ENCODE measurements at places on chromosomes 4 and X. TPM values are rescaled to one million over a fixed set of nuclear protein-coding genes. Genes with fewer than 3 reads are reported as not detected.

Gene CT45A1
- total RNA-seq = not detected

DNA sequence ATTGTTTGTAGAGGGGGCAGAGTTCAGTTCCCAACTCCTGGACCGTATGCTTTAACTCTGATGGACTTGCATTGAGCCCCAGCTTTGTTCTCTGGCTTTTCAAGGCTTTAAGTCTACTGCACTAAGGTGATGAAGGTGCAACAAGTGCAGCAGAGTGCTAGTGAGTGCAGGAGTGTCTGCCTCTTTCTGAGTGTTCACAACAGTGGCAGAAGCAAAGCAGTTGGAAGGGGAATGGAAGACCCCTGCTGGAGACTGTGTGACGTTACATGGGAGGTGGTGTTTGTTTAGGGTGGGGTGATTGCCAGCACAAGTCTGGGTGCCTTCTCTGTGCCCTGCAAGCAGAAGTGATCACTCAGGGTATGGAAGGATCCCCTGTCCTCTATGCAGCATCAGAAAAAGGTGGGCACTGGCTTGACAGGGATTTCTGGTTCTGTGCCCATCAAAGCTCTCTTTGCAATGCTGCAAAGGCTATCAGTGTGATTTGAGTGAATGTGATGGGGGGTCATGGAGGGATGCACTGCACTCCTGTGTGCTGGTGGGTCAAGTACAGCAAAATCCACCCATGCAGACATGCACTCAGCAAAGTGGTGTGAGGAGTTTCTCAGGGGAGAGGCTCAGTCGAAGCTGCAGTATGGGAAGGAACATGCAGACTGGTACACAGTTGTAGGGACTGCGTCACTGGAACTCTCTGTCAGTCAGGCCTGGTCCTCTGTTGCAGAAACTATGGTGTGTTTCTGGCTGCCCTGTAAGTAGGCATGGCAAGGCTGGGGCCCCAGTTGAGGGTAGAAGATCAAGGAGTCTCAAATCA is 70.9 kb upstream of the UGT2B7 start:
- no peak for DNase-seq

- DNase-seq = peak; percentile 66
Observed at GRCh38 chr4:168076989-168077725, 15.2 kb upstream of the ANXA10 start.

Gene DGAT2L6
- total RNA-seq = not detected

DNA sequence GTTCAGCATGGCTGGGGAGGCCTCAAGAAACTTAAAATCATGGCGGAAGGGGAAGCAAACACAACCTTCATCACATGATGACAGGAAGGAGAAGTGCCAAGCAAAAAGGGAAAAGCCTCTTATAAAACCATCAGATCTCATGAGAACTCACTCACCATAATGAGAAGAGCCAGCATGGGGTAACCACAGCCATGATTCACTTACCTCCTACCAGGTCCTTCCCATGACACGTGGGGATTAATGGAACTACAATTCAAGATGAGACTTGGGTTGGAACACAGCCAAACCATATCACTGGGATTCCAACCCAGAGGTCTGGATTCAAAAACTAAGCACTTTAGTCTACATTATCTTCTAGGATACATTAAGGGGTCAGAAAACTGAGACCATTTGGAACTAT is 609.6 kb upstream of the SPANXN1 start:
- no peak for DNase-seq

Gene AMTN
- not detected for total RNA-seq

- no peak for DNase-seq
Observed at GRCh38 chr4:39648827-39649558, 10.3 kb upstream of the SMIM14 start.

DNA sequence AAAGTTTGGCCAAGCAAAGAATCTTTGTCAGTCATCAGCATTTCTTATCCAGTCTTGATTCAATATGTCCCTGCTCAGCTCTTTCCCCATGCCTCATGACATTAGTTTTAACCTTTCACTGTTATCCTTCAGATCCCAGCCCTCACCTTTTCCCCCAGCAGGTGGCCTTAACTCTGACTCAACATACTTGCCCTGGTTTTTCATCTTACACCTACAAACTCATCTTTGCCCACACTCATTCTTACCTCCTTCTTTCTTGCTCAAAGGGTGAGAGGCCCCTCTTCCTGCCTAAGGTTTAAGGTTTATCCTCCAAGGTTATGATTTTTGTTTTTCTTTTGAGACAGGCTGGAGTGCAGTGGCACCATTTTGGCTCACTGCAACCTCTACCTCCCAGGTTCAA is 10.6 kb upstream of the ANXA5 start:
- no peak for DNase-seq

Gene ZNF827
- 59.4 TPM for total RNA-seq

Gene KCNIP4
- total RNA-seq = 1.7 TPM

Gene EFNB1
- total RNA-seq = 59.8 TPM

- DNase-seq = no peak
Observed at GRCh38 chr4:175125410-175126068, 207.4 kb downstream of the ADAM29 start.

- DNase-seq = no peak
Observed at GRCh38 chr4:138645289-138645688, 370.3 kb upstream of the NOCT start.

GRCh38 chr4:92988301-92988700 is 684.5 kb downstream of the GRID2 start:
- no peak for DNase-seq

- no peak for DNase-seq
Observed at GRCh38 chr4:76024065-76024464, 768 bp upstream of the CXCL10 start.

DNA sequence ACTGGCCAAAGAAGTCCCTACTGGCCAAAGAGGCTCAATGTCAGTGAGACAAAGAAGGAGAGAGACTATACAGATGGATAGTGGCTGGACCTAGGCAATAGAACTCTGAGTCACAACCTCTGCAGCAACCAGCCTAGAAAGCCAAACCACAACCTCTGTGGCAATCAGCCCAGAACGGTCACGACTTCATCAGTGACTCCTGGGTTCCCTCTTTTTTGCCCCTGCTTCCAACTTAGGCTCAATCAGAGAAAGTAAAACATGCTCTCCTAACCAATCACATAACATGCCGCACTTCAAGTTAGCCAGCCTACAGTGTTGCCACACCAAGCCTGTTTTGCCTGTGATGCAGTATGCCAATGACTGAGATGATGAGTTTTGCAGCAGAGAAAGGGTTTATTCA is 203.4 kb downstream of the ANAPC10 start:
- DNase-seq = no peak

- peak; percentile 35 for DNase-seq
Observed at GRCh38 chrX:642436-643240, 12.0 kb downstream of the SHOX start.

Gene CDKL2
- total RNA-seq = 1.1 TPM

Gene SUPT20HL1
- 0.78 TPM for total RNA-seq

- DNase-seq = no peak
Observed at GRCh38 chrX:72102126-72102525, 29.6 kb downstream of the RTL5 start.

Gene DKK2
- 4.4 TPM for total RNA-seq

DNA sequence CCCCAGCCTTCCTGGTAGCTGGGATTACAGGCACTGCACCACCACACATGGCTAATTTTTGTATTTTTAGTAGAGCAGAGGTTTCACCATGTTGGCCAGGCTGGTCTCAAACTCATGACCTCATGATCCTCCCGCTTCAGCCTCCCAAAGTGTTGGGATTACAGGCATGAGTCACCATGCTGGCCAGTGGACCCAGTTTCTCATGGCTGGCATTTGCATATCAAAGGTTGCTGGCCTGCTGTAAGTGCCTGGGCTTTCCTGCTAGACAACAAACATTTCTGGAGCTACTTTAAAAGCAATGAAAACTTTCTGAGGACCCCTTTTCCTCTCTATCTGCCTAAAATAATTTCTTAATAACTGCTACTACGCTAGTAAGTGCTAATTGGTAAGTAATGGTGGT is 228.2 kb downstream of the PCDH10 start:
- no peak for DNase-seq

DNA sequence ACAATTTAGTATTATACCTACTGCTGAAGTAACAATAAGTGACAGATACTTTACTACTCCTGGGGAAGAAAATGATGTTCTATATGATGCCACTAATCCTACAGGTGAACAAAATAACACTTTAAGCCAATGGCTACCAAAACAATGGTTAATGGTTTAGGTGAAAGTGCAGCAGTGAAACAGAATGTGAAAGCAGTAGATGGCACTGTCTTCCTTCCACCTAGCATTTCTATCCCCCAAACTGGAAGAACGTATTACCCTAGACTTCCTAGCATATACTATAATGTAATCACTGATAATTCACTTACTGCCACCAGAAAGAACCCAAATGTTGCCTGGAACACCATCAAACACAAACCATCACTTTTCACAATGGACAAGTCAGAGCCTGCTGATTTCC is 18.9 kb upstream of the CABS1 start:
- DNase-seq = no peak

GRCh38 chr4:3524349-3524748 is 7.9 kb downstream of the LRPAP1 start:
- no peak for DNase-seq

Gene RBPJ
- total RNA-seq = 73.3 TPM

Gene MAPK10
- 178 TPM for total RNA-seq

Gene THAP6
- 30.8 TPM for total RNA-seq

DNA sequence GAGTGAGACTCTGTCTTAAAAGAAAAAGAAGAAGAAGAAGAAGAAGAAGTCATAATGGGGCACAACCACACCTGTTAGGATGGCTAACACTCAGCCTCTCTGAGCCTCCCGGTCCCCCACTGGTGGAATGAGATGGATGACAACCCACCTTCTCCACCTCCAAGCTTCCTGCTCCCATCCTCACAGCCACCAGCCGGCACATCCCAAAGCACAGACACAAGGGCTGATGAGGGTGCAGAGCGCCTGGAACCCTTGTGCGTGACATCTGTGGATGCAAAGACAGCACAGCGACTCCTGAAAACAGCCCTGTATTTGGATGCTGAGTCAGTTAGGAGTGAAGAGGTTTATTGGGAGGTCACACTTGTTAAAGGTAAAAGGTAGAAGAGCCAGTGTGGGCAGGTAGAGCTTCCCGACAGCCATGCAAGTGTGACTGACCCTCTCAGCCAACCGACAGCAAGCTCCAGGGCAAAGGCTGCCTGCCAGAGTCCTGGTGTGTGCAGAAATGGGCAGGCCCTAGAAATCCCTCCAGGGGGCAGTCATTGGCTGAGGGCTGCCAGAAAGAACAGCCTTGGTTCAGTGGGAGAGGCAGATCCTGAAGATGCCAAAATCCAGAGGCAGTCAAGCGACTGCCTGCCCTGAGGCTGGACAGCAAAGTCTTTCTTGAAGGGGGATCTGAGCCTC is 26.6 kb upstream of the MAN2B2 start:
- no peak for DNase-seq
